T-helper 17 cell (primary cell): ENCODE measurements at places on chromosomes 2 and 18. TPM values are rescaled to one million over a fixed set of nuclear protein-coding genes. Genes with fewer than 3 reads are reported as not detected.

Gene CCDC141
- 22.8 TPM for total RNA-seq

Gene RAD51AP2
- total RNA-seq = not detected

Gene WDR75
- total RNA-seq = 56.6 TPM

Gene HNRNPLL
- 81.5 TPM for total RNA-seq

Gene RGPD3
- total RNA-seq = 0.37 TPM

Gene MATN3
- not detected for total RNA-seq

Gene UGT1A8
- total RNA-seq = not detected

DNA sequence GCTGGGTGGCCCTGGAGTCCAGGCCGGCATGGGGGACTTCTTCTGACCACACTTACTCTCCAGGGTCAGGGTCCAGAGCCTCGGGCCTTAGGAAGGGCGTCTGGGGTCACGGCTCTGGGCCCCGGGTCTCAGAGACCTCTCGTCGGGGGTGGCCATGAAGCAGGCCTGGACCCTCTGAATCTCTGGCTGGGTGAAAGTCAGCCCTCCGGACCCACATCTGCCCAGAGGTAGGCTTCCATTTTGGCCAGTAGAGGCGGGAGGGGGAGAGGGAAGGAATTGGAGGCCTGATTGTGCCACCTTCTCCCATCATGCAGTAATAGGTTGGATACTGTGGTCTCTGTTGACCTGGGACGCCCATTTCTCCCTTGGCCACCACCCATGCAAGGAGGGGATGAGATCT, 125.3 kb upstream of the GPC1 start:
- H3K27ac ChIP-seq = no peak overlapping the region
- H3K4me3 ChIP-seq = no peak overlapping the region
- DNase-seq = no peak
- H3K4me1 ChIP-seq = no peaks in the 10 kb centered on the region
- H3K27me3 ChIP-seq = peaks cover 16% of the 10 kb centered on the region
- no peaks in the 10 kb centered on the region for H3K36me3 ChIP-seq

DNA sequence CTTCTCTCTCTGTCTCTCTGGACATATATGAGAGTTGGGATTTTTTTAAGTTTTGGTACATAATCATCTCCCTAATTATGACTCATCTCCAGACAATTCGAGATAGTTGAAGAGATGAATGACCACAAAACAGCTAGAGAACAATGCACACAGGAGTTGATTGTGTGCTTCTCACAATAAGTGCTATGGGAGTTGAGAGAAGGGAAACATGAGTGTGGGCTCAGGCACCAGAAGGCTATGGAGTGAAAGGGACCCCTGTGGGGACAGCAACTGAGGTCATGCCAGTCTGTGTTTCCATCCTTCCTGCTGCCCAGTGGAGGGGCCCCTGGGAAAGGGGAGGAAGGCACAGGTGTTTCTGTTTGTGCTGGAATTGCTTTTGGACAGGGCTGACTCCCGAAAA, 6.5 kb upstream of the YWHAQ start:
- no peak overlapping the region for H3K27ac ChIP-seq
- no peak overlapping the region for H3K4me3 ChIP-seq
- no peak for DNase-seq
- H3K4me1 ChIP-seq = peaks cover 14% of the 10 kb centered on the region
- no peaks in the 10 kb centered on the region for H3K27me3 ChIP-seq
- peaks cover 3% of the 10 kb centered on the region for H3K36me3 ChIP-seq

DNA sequence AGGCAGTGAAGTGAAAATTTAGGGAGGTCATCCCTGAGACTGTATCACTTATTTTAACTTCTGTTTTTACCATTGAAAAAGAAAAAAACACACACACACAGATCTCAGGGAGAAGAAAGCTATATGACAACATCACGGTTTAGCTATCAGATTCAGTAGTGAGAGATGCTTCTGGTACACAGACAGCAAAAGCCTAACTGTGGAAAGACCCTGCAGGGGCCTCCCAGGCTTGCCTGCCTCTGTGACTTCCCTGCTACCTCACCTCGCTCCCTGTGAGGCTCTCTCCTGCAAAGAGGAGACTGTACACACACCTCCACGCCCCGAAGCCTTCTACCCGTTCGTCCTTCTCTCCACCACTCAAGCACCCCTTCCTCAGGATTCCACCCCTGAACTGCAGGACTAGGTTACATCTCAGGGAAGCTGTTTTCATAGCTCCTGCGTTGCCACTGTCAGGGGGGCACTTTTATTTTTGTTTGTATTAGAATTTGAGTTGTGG, 86.3 kb downstream of the EPB41L3 start:
- peak overlapping the region; percentile 81 for H3K27ac ChIP-seq
- H3K4me1 ChIP-seq = peaks cover 10% of the 10 kb centered on the region
- no peak for DNase-seq
- H3K27me3 ChIP-seq = peaks cover 22% of the 10 kb centered on the region
- H3K36me3 ChIP-seq = no peaks in the 10 kb centered on the region
- no peak overlapping the region for H3K4me3 ChIP-seq

DNA sequence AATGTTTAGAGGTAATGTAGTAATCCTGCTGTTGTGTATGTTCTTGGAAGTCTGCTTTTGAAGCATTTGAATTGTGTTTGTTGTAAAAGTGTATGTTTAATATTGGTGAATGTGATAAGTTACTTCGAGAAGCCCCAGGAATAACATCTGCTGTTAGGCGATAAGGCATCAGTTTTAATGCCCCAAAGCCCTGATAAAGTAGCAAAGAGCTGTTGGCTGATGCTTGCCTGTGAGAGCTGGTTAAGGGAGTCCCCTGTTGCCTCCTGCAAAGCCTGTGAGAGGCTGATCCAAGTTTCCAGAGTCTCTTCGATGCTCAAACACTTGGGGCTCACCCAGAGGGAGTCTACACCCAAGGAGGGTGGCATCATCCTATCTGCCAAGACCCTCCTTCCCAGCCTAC, 110.3 kb downstream of the RNF152 start:
- H3K27me3 ChIP-seq = peaks cover 12% of the 10 kb centered on the region
- no peak overlapping the region for H3K4me3 ChIP-seq
- no peak for DNase-seq
- no peaks in the 10 kb centered on the region for H3K4me1 ChIP-seq
- H3K36me3 ChIP-seq = no peaks in the 10 kb centered on the region

GRCh38 chr18:45399643-45400042, 215.6 kb upstream of the SLC14A2 start:
- no peaks in the 10 kb centered on the region for H3K36me3 ChIP-seq
- peaks cover 17% of the 10 kb centered on the region for H3K27me3 ChIP-seq
- no peak overlapping the region for H3K4me3 ChIP-seq
- H3K4me1 ChIP-seq = no peaks in the 10 kb centered on the region

DNA sequence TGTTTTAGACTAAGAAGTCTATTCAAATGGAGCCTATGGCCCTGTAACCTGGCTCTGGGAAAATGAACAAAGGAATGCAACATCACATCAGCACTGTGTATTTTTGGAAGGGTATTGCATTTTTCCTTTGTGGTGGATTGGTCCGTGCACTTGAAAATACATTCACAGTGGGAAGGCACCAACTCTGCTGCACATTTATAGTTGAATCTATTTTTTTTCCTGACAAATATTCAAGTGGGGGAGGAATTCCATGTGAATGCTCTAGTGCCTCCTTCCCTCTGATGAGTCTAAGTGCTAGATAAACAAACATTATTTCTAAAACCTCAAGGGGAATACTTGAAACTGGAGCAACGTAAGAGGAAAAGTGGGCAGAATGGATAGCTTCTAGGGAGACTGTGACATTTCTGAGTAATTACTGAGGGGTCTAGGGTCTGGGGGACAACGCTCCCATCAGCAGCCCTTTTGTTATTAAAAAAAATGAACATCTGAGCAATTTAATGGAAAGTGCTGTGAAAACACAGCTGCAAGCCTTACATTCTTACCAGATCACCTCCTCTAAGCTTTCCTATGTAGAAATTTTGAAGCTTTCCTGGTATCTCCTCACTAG, 208.2 kb downstream of the SLC8A1 start:
- no peak overlapping the region for H3K4me3 ChIP-seq
- H3K27me3 ChIP-seq = peaks cover 5% of the 10 kb centered on the region
- DNase-seq = no peak
- H3K4me1 ChIP-seq = no peaks in the 10 kb centered on the region

DNA sequence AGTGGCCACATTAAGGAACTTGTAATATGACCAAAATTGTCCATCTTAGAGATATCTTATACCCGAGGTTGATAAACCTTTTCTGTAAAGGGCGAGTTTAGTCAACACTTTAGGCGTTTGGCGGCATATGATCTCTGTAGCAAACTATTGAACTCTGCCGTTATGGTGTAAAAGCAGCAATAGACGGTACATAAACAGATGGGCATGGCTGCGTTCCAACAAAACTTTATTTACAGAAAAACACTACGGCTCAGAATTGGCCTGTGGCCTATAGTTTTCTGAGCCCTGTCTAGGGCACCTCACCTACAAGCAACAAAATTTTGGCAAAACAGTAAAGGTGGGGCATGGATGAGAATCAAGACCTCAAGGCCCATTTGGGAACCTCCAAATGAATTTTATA, 121.9 kb upstream of the HAAO start:
- peaks cover 9% of the 10 kb centered on the region for H3K4me1 ChIP-seq
- no peak for DNase-seq
- H3K27me3 ChIP-seq = peaks cover 30% of the 10 kb centered on the region
- no peak overlapping the region for H3K4me3 ChIP-seq
- H3K27ac ChIP-seq = no peak overlapping the region
- H3K36me3 ChIP-seq = peaks cover 5% of the 10 kb centered on the region

DNA sequence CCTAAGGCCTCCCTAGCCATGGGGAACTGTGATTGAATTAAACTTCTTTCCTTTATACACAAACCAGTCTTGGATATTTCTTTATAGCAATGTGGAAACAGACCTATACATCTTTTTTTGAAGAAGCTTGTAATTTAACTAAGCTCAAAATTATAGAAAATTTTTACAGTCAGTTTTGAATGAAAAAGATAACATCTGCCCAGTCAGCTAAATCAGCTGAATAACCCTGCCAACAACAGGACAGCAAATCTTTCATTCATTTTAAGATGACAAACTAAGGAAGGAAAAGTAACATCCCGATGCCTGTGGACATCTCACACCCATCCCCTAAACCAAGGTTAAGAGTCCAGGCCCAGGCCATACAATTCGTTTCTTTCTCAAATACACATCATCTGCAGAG, 541.3 kb upstream of the SLC39A10 start:
- H3K27me3 ChIP-seq = no peaks in the 10 kb centered on the region
- H3K27ac ChIP-seq = no peak overlapping the region
- no peaks in the 10 kb centered on the region for H3K36me3 ChIP-seq
- H3K4me1 ChIP-seq = no peaks in the 10 kb centered on the region
- no peak for DNase-seq
- H3K4me3 ChIP-seq = no peak overlapping the region

GRCh38 chr2:138421971-138422335, 79.6 kb upstream of the SPOPL start:
- no peak overlapping the region for H3K27ac ChIP-seq
- H3K4me1 ChIP-seq = no peaks in the 10 kb centered on the region
- H3K27me3 ChIP-seq = no peaks in the 10 kb centered on the region

DNA sequence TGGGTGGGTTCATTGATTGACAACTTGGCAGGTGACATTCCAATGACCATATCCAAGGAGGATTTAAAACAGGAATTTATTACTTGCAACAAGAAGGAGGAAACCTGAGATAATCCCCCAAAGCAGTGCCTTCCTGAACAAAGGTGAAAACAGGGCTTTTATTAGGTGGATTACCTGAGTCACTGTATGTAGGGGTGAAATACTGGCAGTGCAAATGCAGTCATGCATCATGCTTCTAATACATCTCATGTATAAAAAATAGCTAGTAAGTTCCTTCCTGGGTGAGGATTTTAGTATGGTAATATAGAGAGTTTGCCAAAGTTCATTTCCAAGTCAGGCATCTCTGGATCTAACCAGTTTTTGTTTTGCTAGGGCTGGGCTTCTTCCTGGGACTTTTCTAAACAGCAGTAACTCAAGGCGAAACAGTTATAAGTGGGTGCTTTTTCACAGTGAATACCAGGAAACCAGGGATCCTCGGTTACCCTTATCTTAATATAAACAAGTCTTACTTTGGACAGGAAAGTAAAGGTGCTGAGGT, 583.4 kb upstream of the LRRTM1 start:
- no peak for DNase-seq
- H3K4me1 ChIP-seq = no peaks in the 10 kb centered on the region
- H3K4me3 ChIP-seq = no peak overlapping the region
- no peaks in the 10 kb centered on the region for H3K27me3 ChIP-seq
- H3K27ac ChIP-seq = no peak overlapping the region
- no peaks in the 10 kb centered on the region for H3K36me3 ChIP-seq

- no peak for DNase-seq
- no peaks in the 10 kb centered on the region for H3K36me3 ChIP-seq
- H3K4me1 ChIP-seq = no peaks in the 10 kb centered on the region
- H3K27ac ChIP-seq = no peak overlapping the region
Observed at GRCh38 chr18:29084120-29084519, 907.2 kb upstream of the CDH2 start.

DNA sequence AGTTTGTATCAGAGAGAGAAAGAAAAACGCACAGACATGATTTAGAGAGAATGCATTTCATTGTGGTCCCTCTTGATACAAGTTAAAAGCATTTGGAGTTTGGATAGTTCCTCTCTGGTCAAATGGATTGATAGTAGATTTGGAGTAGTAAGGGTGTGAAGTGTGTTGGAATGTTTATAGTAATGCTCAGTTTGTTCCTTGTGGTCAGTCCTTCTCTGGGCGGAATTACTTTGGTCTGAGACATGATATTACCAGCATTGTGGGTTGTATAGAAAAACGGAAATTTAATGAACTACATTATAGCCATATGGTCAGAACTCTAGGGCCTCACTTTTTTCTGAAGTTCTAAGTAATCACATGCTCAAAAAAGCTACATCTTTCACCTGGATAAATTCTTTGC, 178.9 kb downstream of the AGAP1 start:
- peaks cover 3% of the 10 kb centered on the region for H3K36me3 ChIP-seq
- no peak overlapping the region for H3K27ac ChIP-seq
- no peak for DNase-seq
- H3K4me3 ChIP-seq = peak overlapping the region; percentile 49
- H3K4me1 ChIP-seq = peaks cover 23% of the 10 kb centered on the region
- H3K27me3 ChIP-seq = peaks cover 51% of the 10 kb centered on the region

- no peak overlapping the region for H3K4me3 ChIP-seq
- no peaks in the 10 kb centered on the region for H3K27me3 ChIP-seq
- peaks cover 10% of the 10 kb centered on the region for H3K36me3 ChIP-seq
- peaks cover 29% of the 10 kb centered on the region for H3K4me1 ChIP-seq
- H3K27ac ChIP-seq = no peak overlapping the region
Observed at GRCh38 chr2:24558781-24559472, 67.9 kb downstream of the NCOA1 start.

- no peak overlapping the region for H3K27ac ChIP-seq
- peaks cover 6% of the 10 kb centered on the region for H3K36me3 ChIP-seq
- DNase-seq = no peak
- peaks cover 33% of the 10 kb centered on the region for H3K27me3 ChIP-seq
Observed at GRCh38 chr2:25187729-25188350, 19.5 kb upstream of the POMC start.

GRCh38 chr2:230589497-230590015, 123.1 kb upstream of the CAB39 start:
- H3K27ac ChIP-seq = no peak overlapping the region
- H3K4me3 ChIP-seq = no peak overlapping the region
- no peak for DNase-seq
- peaks cover 2% of the 10 kb centered on the region for H3K36me3 ChIP-seq
- H3K4me1 ChIP-seq = peaks cover 18% of the 10 kb centered on the region

- H3K4me3 ChIP-seq = no peak overlapping the region
- peak overlapping the region; percentile 1 for H3K27ac ChIP-seq
- H3K4me1 ChIP-seq = peaks cover 18% of the 10 kb centered on the region
- no peak for DNase-seq
- peaks cover 3% of the 10 kb centered on the region for H3K36me3 ChIP-seq
Observed at GRCh38 chr2:43370146-43370545, 143.7 kb upstream of the ZFP36L2 start.

GRCh38 chr2:72414137-72414760, 266.6 kb upstream of the CYP26B1 start:
- no peaks in the 10 kb centered on the region for H3K36me3 ChIP-seq
- no peaks in the 10 kb centered on the region for H3K27me3 ChIP-seq
- H3K4me1 ChIP-seq = no peaks in the 10 kb centered on the region
- DNase-seq = no peak
- no peak overlapping the region for H3K4me3 ChIP-seq
